ENCODE measurements at places on chromosomes 5 and 9.

- DNase-seq: no peak
These were observed 116.0 kb upstream of the LPCAT1 start for GRCh38 chr5:1639757-1640156.

GRCh38 chr5:54454602-54455001, 897 bp upstream of the HSPB3 start:
- no peak for DNase-seq

GRCh38 chr5:108924457-108924961, 176.8 kb downstream of the FER start:
- DNase-seq: no peak

- no peak for DNase-seq
These were observed 464.6 kb upstream of the ACTBL2 start for GRCh38 chr5:57947181-57947580.

- no peak for DNase-seq
These were observed 47.8 kb downstream of the LOX start for GRCh38 chr5:122030251-122030650.

- no peak for DNase-seq
These were observed 11.3 kb downstream of the CTXN3 start for GRCh38 chr5:127660047-127660733.

GRCh38 chr5:128586848-128587247, 48.8 kb upstream of the FBN2 start:
- DNase-seq: no peak

DNA sequence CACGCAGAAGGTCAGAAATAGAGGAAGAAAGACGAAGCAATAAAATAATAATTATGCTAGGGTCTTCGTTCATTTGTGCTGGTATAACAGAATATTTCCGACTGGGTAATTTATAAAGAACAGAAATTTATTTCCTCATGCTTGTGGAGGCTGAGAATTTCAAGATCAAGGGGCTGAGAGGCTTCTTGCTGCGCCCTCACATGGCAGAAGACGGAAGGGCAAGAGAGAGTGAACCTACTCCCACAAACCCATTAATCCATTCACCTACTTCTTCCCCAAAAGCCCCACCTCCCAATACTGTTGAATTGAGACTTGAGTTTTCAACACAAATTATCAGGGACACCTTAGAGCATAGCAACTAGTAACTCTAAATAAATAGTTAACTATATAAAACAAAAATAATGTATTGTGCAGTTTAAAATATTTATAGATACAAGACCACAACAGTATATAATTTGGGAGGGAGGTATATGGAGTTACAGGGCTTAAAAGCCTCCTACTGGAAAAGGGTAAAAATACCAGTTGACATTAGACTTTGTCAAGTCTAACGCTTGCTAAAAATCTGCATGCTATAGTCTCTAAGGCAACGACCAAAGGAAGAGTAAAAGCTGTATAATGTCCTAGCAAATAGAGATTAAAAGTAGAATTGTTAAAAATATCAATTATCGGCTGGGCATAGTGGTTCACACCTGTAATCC, 40.3 kb upstream of the NAA35 start:
- DNase-seq: no peak

DNA sequence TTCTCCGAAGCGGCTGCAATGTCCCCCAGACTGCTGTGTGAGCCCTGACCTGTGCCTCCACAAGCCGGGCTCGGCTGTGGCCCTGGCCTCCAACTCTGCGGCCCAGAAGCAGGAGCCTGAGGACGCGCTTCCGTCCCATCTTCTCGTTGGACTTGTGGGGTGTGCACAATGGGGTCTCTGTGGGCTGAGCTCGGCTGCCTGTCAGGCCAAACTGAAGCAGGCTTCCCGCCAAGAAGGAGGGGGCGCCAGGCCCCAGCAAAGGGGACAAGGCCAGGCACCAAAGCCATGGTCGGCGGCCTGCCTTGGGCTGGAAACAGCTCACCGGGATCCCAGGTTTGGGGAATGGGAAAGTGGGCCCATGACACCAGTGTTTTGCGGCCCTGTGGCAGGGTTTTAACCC, 4.1 kb downstream of the NOTCH1 start:
- DNase-seq: no peak

DNA sequence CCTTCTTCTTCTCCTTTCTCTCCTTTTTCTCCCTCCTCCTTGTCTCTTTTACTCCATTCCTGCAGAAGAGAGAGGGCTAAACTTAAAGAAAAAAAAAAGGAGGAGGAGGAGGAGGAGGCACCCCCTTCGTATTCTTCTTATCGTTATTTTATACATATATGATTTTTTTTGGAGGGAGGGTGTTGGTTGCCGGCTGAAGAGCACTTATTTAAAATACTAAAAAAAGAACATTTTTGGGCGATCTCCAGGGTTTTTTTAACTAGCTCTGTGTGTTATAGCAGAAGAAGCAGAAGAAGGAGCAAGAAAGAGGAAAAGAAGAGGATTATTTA, 381 bp downstream of the NR2F1 start:
- DNase-seq: no peak

DNA sequence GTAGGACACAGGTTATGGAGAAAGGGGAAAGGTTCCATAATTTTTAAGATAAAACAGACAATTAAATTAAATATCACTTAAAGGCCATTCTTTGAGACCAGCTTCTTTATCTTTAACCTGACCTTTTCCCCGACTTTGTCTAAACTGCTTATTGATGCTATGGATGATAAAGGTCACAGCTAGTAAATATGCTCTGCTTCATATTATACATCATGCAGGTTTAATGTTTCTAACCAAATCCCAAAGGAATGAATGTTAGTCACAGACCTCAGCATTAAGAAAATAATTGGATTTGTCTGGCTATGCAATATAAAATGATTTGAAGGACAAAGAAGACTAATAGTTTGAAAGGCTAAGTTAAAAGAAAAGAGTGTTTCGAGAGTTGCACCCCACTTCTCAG, 147.6 kb downstream of the ST8SIA4 start:
- DNase-seq: no peak

- DNase-seq: no peak
These were observed 566.7 kb downstream of the CCDC171 start for GRCh38 chr9:16119261-16120230.
